ENCODE measurements at places on chromosomes 7 and 10. TPM values are rescaled to one million over a fixed set of nuclear protein-coding genes. Genes with fewer than 3 reads are reported as not detected.
A peak's percentile ranks its signal among the peaks of the same experiment; 100 is the strongest.

DNA sequence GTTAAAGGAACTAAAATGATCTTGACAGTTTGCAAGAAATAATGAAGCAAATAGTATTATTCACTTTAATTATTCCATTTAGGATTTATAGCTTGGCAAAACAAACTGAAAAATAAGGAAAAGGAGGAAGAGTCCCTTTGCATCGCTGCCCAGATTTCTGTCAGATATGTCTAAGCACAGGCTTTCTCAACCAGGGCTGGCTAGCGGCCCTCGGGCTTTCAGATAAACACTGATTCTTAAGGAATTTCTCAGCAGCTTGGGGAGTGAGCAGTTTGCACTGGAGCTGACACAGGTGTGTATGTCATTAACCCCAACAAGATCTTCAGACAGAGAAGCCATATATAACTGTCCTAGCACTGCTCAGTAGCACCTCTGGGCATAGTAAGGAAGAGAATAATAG, 47.9 kb upstream of the SEMA3D start:
- DNase-seq: no peak

DNA sequence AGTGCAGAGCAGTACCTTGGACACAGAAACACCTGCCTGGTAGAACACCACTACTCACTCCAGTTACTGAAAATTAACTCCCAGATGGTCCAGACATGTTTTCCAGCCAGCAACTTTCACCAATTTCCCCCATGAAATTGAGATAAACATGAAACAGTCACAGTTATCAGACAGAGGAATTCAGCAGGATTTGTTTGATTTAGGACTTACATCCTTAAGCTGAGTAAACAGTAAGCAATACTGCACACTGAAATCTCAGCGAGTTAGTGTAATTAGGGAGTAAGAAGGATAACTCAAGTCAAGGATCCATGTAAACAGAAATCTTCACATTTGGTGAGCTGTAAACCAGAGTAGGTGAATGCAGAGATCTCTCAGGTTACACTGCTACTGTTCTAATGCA, 353.5 kb downstream of the ELMO1 start:
- no peak for DNase-seq

- no peak for DNase-seq
Measured at GRCh38 chr7:98105942-98106544, 619 bp upstream of the LMTK2 start.

- DNase-seq: no peak
Measured at GRCh38 chr10:61301575-61301974, 151.6 kb downstream of the TMEM26 start.

- DNase-seq: peak; percentile 66
Measured at GRCh38 chr7:142808802-142809583, 38.2 kb downstream of the PRSS2 start.

The CACNA2D1 gene
- total RNA-seq: 33.7 TPM

The KIAA1549 gene
- 1.6 TPM for total RNA-seq

The GLI3 gene
- total RNA-seq: 2.4 TPM

The CYP2C19 gene
- not detected for total RNA-seq
